ENCODE measurements at places on chromosomes 5 and 9.

DNA sequence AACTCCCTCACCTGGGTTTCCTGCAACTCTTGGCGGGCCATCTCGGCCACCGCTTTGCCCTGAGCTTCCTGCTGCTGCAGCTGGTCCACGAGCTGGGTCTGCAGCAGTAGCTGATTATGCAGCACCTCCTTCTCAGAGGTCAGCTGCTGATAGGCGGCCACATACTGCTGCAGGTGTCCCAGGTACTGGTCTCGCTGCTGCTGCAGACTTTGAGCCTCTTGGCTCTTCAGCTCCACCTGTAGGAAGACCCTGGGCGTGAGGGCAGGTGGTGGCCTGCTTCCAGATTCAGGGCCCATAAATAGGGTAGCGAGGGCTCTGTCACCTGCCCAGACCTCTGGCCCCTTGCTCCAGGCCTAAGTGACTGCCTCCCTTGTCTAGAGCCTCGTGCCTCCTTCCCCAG lies 16.7 kb downstream of the GOLGA2 start:
- DNase-seq = no peak

DNA sequence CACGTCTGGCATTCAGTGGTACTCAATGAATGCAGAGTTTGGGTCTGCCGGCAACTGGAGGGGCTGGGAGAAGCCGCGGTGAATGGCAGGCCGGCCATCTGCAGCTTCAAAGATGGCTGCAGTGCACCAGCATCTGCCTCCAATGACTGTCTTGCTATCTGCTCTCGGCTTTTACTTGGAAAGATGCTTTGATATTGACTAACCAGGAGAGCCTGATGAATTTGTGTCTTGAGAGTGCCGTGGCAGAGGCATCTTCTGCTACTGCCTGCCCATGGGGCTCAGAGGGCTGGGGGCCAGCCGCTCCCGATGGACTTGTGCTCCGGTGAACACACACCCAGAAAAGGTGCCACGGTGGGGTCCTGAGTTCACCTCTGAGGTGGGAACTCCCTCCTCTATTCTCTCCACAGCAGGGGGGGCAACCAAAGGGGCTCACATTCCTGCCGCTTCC lies 164.5 kb downstream of the COL23A1 start:
- no peak for DNase-seq

GRCh38 chr9:18023332-18023731 lies 444.5 kb downstream of the SH3GL2 start:
- DNase-seq = no peak

GRCh38 chr5:16550316-16550952 lies 66.4 kb downstream of the RETREG1 start:
- peak; percentile 24 for DNase-seq
